ENCODE measurements at places on chromosomes 2 and 18.

DNA sequence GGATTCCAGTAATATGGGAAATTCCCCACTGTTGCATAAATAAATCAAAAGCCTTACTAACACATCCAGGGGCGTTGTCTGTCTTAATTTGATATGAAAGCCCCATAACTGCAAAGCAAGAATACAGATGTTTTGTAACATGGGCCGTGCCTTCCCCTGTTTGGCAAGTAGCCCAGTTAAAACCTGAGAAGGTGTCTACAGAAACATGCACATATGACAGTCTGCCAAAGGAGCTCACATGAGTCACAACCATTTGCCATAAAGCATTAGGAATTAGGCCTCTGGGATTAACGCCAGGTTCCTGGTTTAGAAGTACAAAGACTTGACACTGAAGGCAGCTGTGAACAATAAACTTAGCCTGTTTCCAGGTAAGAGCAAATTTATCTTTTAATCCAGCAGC lies 43.1 kb upstream of the LONRF2 start:
- DNase-seq: no peak

- no peak for DNase-seq
These were observed 81.9 kb downstream of the CCDC93 start for GRCh38 chr2:117931978-117932377.

DNA sequence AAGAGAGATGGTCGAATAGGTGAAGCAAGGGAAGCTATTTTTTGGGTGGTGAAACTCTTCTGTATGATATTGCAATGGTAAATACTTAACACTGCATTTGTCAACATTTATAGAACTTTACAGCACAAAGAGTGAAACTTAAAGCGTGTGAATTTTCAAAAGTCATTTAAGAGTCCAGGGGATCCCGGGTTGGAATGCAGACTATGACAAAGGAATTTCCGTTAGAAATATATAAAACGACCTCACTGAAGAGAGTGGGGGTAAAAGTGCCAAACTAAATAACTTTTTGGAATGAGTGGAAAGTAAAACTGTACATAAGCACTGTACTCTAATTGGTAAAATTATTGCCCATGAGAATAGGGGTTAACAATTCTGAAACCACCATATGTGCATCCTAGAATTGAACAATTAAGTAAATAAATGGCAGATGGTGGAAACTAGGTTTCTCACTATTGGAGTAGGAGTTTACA lies 191.0 kb upstream of the FN1 start:
- DNase-seq: no peak

GRCh38 chr2:142778289-142778688 lies 99.2 kb upstream of the KYNU start:
- no peak for DNase-seq

DNA sequence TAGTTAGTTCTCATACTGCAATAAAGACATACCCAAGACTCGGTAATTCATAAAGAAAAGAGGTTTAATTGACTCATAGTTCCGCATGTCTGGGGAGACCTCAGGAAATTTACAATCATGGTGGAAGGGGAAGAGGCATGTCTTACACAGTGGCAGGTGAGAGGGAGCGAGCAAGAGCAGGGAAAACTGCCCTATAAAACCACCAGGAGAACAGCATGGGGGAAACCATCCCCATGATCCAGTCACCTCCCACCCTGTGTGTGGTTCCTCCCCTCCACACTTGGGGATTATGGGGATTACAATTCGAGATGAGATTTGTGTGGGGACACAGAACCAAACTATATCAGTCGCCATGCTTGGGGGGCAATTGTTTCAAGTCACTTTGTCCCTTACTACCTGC lies 1.1 kb upstream of the SSB start:
- no peak for DNase-seq

GRCh38 chr2:219174146-219174545 lies 2.6 kb downstream of the CNPPD1 start:
- DNase-seq: no peak

DNA sequence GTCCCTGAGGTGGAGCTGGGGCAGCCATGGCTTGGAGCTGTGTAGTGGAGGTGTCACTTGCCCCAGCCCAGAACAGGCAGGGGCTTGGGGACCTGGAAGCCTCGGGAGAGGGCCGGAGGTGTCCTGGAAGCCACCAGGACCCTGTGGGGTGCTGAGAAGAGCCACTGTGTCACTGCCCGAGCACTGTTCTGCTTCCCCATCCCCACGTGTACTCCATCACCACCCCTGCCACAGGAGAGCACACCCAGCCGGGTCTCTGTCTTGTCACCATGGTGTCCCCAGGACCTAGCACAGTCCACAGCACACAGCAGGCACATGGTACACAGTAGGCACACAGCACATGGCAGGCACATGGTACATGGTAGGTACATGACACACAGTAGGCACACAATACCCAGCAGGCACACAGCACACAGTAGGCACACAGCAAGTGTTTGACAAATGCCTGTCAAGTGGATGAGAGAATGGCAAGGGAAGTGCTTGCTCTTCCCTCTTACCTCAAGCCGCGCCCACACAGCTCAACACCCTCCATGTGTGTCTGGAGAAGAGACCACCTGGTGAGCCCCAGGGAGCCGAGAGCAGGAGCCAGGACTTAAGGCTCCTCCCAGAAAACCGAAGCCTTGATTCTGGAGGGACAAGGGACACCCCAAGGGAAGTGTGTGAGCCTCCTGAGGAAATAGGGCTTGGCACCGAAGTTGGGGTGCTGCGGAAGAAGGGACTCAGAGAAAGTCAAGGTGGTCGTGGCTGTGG lies 13.3 kb downstream of the MBP start:
- DNase-seq: no peak

- no peak for DNase-seq
These were observed 81.7 kb upstream of the CCDC85A start for GRCh38 chr2:56102098-56102497.

DNA sequence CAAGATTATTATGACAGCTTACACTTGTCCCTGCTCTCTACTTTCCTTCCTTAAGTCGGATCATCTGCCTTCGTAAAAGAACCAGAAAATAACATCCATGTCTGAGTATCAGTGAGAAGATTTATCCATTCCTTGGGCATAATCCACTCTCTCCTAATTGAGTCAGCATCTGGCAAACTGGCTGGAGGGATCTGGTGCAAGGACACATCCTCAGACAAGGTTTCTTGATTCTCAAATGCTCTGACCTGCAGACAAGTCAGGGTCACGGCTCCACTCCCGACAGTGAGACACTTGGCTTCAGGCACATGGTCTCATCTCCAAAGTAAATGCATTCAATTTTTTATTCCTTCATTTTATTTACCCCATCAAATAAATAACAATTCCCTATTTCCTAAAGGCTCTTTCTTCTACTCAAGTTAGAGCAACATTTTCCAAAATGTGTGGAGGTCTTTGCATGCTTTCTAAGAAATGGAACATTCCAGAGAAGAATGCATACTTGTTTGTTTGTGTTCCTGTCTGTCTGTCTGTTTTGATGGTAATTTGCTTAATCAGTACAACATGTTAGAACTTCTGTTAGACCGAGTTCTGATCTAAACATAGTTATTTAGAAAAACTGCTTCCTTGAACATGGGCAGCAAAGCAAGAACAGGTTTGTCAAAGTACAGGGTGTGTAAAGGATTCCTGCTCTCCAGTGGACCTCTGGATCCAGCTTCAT lies 246.9 kb downstream of the IRS1 start:
- DNase-seq: no peak

DNA sequence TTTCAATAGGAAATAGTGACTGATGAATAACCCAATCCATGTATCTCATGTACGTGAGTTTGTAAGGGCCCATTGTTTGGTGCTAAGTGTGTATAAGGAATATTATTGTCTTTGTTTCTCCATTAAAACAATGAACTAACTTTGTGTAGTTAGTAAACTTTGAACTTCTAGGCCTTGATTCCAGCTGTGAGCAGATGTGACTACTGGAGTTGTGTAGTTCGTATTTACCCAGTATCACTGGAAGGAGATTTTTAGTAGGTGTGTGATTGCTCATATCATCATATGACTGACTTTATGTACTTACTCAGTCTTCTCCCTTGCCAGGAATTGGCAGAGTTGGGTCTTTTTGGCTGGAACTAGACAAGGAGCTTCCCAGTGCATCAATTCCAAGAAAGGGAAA lies 227.4 kb downstream of the AGPS start:
- no peak for DNase-seq

DNA sequence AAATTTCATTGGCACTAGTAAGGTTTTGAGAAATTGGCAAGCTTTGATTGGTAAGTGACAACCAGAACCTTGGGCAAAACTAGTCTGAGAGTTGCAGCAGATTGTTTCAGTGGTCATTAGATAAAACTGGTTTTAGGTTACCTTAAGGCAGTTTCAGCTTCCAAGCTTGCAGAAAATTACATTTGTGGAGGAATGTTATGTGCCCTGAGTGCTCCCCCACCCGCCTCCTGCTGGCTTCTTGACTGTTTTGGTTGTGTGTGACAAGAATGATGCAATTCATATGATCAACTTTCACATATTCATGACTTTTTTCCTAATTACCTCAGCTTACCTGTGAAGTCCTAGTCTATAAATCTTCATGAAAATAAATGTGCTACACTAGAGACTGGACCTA lies 599.5 kb upstream of the ZNF804A start:
- no peak for DNase-seq

All from SJSA1 (cell line).